ENCODE measurements at places on chromosomes 12 and 14.

GRCh38 chr12:68042212-68042699, 53.0 kb downstream of the IFNG-AS1 start:
- no peak for DNase-seq

- DNase-seq: no peak
Observed at GRCh38 chr12:31832740-31833729, 104.2 kb upstream of the AMN1 start.

DNA sequence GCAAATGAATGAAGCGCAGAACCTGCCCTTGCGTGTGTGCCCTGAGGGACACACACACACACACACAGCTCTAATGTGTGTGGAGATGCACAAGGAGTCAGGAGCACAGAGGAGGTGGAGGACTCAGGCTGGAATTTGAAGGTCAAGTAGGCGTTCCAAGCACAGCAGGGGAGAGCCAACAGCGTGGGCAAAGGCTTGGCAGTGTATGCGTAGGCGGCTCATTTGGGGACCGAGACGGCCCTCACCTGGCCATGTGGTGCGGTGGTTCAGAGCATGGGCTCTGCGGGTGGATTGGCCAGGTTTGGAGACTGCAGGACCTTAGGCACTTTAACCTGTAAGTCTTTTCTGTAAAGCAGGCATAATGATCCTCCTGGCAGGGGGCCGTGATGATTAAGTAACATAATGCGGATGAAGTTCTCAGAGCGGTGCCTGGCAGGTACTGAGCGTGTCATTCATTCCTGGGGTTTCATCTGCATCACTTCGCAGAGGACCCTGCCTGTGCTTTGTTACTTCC, 69.5 kb upstream of the SLC24A4 start:
- DNase-seq: no peak

- no peak for DNase-seq
Observed at GRCh38 chr12:123150744-123151456, at the start of gene PITPNM2. TSS of gene PITPNM2 (minus strand) at chr12:123151090. CDS start at chr12:123034590, 116,500 bp downstream.

DNA sequence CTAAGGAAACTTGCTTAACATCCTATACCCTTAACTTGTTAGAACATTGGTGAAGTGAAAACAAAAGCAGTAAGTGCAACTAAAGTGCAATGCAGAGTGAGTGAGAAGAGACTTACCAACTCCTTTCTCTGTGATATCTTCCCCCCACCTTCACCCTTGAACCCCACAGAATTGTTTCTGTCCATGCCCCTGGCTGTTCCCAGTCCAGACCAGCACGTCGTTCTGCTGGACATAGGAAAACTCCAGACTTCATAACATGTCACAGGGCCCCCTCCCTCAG, 91.9 kb downstream of the DAD1 start:
- no peak for DNase-seq

GRCh38 chr12:72560003-72560769, 288.0 kb downstream of the TRHDE start:
- no peak for DNase-seq

GRCh38 chr14:68444449-68445168, 348.3 kb downstream of the ZFP36L1 start:
- no peak for DNase-seq

DNA sequence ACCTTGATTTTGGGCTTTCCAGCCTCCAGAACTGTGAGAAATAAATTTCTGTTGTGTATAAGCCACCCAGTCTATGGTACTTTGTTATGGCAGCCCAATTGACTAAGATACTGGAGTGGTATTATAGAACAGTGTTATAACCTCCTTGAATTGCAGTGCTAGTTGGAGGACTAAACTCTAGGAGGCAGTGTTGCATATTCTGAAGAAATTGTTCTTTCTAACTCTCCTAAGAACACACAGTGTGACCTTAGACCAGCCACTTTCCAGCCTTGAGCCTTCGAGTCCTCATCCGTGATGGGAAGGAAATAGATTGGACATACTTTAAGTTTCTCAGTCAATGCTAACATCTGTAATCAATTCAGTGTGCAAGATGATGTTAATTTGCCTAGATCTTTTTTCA, 22.4 kb upstream of the LRRC10 start:
- DNase-seq: no peak

- DNase-seq: no peak
Observed at GRCh38 chr12:13981990-13982389, 588 bp upstream of the GRIN2B start.

DNA sequence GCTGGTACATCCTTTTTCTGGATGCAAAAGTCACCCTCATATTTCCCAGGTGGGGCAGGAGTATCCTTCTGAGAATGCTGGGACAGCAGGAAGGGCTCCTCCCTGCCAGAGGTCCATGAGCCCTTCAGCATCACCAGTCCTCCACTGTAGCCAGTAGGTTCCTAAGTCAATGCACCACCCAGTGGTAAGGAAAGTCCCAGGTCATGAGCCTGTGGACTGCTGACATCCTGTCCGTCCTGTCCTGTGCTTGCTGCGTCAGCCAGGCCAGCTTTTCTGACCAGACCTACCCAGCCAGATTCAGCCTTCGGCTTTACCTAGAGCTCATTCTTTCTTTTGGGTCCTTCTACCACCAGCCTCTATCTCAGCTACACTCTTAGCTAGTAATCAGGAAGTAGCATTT, 23.0 kb upstream of the ACTN1 start:
- DNase-seq: no peak

DNA sequence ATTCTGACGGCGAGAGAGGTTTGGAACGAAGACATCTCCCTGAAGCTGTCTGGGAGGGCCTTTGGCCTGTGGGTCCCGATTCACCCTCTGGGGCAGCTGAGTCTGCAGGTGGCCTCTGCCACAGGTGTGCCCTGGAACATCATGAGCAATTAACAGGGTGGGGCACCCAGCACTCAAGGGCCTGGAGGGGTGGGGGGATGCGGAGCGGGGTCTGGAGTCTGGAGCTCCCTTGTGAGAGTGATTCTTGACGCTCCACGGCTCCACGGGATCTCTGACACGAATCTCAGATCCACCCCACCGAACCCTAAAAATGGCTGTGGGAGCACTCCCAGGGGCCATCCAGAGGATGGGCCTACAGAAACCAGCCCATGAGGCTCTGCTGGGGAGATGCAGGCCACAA, 8.3 kb downstream of the ITPK1 start:
- no peak for DNase-seq

DNA sequence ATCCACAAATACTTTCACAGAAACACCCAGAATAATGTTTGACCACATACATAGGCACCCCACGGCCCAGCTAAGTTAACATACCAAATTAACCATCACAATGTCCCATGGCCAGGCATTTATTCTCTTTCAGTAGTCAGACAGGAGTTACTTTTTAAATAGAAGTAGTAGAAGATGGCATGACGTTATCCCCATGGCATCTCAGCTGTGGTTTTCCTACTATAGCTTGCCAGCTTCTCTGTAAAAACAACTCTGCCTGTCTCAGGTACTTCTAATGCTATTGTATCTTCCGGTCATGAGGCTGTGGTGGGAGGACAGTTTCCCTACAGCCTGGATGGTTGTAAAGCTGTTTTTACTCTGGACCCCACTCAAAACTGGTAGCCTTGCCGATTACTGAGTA, 19.3 kb downstream of the CTSG start:
- no peak for DNase-seq

GRCh38 chr14:65160091-65160490, 57.8 kb upstream of the MAX start:
- no peak for DNase-seq

GRCh38 chr12:71452006-71452405, 12.4 kb downstream of the LGR5 start:
- DNase-seq: no peak

- no peak for DNase-seq
Observed at GRCh38 chr12:8089716-8090115, 7.6 kb downstream of the NECAP1 start.

DNA sequence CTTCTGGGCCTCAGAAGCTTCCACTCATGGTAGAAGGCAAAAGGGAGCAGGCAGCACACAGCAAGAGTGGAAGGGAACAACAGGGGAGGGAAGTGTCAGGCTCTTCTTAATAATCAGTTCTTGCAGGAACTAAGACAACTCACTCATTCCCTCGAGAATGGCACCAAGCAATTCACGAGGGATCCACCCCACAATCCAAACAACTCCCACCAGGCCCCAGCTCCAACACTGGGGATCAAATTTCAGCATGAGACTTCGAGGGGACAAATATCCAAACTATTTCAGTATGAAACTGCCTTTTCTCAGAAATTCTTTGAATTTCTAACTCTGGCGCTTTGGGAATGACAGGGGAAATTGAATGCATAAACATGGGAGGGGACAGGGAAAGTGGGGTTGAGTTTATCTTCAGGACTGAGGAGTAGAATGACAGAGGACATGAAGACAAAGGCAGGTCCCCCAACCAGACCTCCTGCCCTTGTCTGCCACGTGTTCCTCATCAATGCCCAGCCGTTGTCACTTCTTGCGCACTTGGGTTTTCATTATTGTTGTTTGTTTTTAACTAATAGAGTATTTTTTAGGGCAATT, 24.6 kb upstream of the APOF start:
- DNase-seq: no peak

DNA sequence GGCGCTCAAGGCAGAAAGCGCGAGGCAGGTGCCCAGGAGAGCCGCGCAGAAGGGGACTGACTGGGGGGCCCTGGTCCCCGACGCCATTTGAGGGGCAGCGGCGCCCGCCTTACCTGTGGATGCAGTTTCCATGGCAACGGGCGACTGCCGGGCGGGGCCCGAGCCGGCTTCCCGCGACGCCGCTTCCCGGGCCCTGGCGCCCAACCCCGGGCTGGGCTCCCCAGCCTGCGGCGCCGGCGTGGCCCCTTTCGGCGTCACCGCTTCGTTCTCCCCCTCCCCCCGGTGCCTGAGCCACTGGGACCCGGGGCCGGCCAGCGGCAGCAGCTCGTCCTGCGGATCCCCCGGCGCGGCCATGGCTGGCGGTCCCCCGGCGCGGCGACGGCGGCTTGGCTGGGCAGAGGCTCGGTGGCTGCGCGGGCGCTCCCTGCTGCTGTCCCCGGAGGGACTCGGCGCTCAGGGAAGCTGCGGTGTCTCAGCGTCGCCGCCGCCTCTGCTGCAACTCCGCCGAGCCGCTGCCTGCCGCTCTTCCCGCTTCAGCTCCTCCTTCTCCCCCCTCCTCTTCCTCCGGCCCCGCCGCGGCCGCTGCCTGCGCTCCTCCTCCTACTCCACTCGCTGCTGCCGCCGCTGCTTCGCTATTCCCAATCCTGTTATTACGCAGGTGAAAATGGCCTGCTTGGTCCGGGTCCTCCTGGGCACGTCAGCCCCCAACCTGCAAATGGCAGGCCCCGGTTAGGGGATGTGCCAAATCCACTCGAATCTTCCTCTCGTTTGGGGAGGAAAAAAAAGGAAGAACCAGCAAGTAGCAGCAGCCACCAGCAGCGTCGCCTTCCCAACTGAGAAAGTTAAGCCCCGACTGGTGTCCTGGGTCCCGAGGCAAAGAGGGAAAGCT, at the start of gene RTN1:
RTN1 (minus strand) TSS at position 500 of the 889 bp plus-strand sequence; CDS start at position 354, 146 bp downstream.
- peak; percentile 74 for DNase-seq

- no peak for DNase-seq
Observed at GRCh38 chr14:90731487-90731886, 84.7 kb downstream of the TTC7B start.

DNA sequence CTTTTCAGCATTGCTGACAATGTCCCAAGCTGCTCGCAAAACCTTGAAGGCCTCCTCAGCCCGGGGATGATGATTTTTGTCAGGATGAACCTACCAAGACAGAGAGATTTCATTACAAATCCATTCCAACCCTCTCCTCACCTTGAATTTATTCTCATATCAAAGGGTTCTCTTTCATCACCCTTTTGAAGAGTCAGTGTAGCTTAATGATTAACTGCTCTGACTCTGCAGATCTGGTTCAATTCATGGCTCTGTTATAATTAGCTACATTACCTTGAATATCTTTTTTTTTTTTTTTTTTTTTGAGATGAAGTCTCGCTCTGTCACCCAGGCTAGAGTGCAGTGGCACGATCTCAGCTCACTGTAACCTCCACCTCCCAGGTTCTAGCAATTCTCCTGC, 5.6 kb downstream of the ORMDL2 start:
- DNase-seq: no peak

DNA sequence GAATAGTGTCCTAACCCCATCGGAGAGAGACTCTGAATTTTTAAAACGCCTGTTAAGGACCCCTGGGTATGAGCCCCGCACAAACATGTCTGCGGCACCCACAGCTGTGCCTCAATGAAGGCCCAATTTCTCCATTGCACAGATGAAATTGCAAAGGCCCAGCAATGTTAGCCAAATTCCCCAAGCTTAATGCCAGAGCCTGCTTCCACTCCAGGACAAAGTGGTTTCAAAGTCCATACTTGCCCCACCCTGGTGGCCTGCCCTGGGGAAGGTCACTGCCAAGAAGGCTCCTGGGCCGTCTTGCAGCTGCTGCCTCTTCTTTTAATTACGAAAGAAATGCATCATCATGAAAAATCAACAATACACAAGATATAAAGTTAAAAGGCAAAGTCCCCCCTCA, 1179.7 kb downstream of the VRK1 start:
- no peak for DNase-seq

DNA sequence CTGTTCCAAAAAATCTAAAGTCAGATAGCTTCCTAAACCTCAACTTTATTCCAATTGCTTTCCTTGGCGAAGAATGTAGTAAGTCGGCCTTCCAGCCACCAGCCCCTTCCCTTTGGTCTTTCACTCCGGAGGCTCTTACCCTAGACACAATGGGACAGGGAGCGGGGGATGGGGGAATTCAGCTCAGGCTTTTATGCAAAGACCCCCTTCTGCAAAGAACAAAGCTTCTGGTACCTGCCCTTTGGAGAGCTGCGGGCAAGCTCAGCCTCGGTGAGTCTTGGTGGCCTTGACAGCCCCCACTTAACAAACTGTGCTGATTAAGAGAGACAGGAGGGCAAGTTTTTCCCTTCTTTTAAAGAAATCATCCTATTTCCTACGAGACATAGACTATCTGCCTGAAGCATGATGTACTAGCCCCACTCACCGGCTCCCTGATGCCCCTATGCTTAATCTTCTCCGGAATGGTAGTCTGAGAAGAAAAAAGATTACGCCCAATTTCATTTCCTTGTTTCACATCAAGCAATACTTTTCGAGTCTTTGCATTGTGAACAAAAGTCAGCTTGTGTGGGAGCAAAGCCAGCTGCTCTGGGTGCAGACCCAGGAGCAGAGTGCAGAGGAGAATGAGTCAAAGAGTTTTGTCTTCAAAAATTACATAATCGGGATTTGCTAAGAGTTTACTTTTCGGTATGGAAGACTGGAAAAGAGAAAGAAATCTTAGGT, 1.5 kb upstream of the NANOG start:
- no peak for DNase-seq

DNA sequence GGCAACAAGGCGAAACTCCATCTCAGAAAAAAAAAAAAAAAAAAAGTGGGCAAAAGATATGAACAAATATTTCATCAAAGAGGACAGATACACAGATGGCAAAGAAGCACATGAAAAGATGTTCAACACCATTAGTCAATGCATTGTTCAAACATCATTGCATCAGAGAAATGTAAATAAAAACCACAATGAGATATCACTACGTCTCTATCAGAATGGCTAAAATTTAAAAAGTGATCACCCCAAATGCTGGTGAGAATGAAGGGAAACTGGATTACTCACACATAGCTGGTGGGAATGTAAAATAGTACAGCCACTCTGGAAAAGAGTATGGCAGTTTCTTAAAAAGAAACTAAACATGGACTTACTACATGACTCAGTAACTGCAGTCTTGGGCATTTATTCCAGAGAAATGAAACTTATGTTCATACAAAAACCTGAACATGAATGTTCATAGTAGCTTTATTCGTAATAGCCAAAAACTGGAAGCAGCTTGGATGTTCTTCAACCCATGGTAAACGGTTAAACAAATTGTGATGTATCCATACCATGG, 3.6 kb downstream of the L2HGDH start:
- DNase-seq: no peak

Data from amygdala (tissue), 56 donors.